ENCODE measurements at places on chromosomes 7 and 10.

DNA sequence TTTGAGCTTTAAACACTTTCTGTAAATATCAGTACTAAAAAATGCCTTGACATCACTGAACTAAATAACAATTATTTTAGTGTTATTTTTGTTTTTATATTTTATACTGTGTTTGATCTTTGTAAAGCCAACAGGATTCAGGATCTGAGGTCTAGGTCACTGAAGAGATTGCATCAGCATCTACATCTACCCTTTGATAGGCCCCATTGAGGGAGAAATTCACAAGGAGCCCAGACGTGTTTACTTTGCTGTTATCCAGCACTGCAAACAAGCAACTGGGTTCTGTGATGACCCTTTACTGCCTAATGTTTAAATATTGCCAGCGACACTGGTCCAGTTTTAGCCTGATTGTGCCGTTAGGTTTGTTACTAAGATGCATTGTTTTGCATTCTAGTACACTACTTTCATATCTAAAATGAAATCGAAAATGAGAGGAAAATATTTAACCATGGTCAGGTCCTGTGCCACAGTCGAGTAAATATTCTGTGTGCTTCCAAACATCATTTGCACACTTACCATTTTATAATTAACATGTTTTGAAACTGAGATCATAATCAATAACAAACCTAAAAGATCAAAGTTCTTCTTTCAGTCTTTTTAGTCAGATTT is 48.7 kb downstream of the SP8 start:
- DNase-seq, result no peak

GRCh38 chr7:150384406-150385301 is 5.5 kb downstream of the ZNF775 start:
- no peak for DNase-seq

DNA sequence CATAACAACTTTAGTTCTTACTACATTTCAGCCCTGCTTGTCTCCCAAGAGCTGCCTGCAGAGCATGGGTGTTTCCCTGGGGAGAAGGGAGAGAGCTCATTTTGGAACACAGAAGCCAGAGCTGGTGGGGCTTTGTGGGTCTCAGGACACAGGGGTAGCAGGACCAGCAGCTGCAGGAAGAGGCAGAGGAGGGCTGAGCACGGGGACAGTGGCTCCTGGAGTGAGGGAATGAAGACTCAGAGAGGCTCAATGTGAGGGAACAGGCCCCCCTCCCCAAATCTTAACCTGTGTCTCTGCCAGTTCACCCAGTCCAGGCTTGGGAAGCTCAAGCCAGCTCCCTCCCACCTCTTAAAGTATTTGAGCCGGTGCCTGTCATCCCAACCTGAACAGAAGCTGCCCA is 50.0 kb downstream of the CHST3 start:
- no peak for DNase-seq

GRCh38 chr7:33422825-33423645 is 293.7 kb downstream of the BBS9 start:
- no peak for DNase-seq

- no peak for DNase-seq
These were observed 42.8 kb downstream of the MYL10 start for GRCh38 chr7:101586078-101586905.

Measured in activated CD8-positive, alpha-beta memory T cell treated with anti-CD3 and anti-CD28 coated beads for 1 hour (primary cell).